Hippocampal formation (tissue), 2 donors: ENCODE measurements at places on chromosomes 5 and 9.

DNA sequence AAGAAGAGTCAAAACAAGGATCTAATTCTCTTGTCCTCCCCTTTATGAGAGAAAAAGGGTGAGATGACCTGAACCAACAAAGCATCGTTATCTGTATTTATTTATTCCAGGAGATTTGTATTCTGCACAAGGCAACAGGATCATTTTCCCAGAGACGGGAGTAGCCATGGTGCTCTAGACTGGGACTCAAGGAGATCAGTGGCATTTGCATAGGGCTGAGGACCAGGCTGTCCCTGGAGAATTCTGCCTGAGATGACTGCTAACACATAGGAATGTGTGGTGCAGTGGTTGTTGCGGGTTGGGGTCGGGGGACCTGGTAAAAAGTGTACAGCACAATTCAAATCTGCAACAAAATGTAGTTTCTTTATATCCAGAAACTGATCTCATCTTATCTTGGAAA, 22.3 kb upstream of the ZNF474 start:
- DNase-seq, result no peak

- DNase-seq, result no peak
Measured at GRCh38 chr9:6852243-6852963, 94.6 kb downstream of the KDM4C start.

GRCh38 chr5:143182901-143183820, 220.3 kb downstream of the NR3C1 start:
- DNase-seq, result no peak

DNA sequence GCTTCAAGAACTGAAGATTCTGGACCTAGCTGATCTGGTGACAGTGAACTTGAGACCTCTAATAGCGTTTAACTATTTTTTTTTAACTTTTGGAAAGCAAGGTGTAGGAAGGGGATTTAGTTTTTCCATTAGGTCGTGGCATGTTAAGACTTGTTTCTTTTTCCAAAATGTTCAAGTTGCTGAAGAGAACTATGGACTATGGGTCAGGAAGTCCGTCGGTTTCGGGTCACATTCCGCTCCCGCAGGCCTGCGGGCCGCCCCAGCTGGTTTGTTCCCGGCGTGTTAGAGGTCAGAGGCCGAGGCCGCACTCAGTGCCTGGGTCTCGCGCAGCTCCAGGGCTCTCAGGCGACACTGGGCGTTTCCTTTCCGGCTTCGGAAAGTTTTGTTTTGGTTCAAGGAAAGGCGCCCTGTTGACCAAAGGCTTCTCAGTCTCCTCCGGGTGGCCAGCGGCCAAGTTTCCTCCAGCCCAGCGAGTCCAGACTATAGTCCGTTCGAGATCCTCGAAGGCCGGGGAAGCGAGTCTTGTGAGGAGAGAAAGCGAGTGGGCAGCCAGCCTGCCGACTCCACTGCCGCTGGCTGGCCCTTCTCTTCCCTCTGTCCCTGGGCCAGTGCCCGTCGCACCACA, 586 bp upstream of the FCHO2 start:
- no peak for DNase-seq

DNA sequence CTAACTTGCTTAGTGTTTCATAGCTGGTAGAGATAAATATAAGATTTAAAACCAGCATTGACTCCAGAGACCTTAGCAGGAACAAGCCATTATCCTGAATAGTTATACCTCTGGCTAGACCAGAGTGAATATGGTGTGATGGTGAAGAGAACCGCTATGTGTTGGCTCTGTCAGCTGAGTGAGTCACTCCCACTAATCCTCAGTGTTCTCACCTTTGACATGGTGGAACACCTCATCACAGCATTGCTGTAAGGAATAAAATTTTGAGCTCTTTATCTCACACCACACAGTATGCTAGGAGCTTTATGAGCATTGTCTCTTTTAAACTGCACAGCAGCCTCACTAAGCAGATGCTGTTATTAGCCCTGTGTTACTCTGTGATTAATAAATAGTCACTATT, 90.7 kb upstream of the DHFR start:
- DNase-seq, result no peak

DNA sequence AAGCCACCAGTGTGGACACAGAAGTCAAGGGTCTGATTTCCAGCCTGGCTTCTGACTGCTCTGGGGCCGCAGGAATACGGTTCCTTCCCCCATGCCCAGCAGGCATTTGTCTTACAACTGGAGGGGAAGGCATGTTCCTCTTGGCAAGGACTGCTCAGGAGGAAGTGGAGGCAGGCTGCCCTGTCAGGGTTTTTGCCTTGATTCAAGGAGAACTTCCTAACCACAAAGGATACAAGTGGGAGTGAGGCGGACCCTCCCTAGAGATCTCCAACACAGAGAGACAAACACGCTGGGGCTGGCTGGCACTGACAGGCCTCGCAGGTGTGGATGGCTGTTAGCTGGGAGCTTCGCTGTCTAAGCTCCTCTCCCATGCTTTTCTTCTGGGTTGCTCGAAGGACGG, 19.1 kb downstream of the TGFBI start:
- no peak for DNase-seq

- no peak for DNase-seq
Measured at GRCh38 chr5:176817369-176817840, 7.0 kb downstream of the UNC5A start.

- DNase-seq, result no peak
Measured at GRCh38 chr5:59833448-59833847, 60.1 kb downstream of the PDE4D start.

GRCh38 chr5:79109527-79110492, 1.8 kb upstream of the BHMT start:
- DNase-seq, result no peak

DNA sequence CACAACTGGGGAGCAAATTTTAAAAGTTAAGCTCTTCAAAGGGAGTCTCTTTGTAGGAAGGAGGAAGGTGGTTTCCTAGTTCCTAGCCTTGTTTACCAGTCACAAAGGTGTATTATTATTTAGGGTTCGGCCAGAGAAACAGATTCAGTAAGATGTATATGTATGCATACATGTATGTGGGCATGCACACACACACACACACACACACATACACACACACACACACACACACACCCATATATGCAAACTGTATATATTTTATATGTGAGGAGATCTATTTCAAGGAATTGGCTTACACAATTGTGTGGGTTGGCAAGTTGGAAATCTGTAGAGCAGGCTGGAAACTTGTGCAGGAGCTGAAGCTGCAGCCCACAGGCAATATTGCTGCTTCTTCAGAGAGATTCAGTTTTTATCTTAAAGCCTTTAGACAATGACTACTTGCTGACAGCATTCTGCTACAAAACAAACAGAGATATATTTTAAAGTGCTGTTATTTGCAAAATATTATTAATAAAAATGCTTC, 75.3 kb upstream of the DNAH5 start:
- no peak for DNase-seq

DNA sequence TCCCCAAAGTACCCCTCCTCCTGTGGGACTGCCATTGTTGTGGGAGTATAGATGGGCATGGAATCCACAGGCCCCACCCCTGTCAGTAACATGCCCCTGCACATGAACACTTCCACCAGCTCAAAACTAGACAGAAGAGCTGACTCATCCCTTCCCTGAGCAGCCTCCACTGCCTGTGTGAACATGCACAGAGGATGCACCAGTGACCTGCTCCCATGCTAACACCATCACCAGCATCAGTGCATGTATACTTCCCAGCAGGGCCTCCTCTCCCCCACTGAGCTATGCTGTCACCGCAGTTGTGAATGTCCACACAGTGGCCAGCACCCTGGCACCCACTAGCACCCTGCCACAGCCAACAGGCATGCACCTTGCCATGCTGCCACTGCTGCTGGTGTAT, 939.8 kb downstream of the EFNA5 start:
- DNase-seq, result no peak

DNA sequence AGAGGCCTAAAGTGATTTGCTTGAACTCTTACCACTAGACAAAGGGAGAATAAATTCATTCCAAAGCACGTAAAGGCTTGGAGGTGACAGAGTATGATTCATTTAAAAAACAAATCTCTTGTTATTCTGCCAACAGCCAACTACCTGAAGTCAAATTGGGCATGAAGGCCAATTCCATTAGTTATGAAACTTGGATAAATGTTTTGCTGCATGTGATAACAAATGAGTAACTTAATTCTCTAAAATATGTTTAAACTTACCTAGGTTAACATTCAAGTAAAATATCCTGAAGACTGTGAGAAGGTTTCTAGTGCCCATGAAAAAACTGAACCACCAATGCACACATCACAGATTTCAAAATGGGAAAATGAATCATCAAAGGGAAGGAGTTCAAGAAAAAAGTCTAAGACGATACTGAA, 120.1 kb upstream of the TSLP start:
- DNase-seq, result no peak

DNA sequence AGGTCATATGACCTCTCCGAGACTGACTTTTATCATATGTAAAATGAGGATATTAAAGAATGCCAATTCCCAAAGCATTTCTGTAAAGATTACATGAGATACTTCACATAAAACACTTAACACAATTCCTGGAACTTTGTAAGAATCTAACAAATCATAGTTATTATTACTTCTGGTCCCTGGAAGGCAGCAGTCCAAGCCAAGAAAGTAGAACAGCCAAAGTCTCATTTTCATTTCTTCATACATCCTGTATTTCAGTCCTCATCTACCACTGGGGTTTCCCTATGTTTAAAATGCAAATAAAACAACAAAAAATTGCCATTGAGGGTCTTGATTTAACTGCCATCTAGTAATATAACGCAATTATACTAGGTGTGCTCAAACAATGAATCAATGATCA, 179.5 kb downstream of the MARCHF11 start:
- no peak for DNase-seq

GRCh38 chr9:119291554-119291953, 77.7 kb downstream of the BRINP1 start:
- no peak for DNase-seq

DNA sequence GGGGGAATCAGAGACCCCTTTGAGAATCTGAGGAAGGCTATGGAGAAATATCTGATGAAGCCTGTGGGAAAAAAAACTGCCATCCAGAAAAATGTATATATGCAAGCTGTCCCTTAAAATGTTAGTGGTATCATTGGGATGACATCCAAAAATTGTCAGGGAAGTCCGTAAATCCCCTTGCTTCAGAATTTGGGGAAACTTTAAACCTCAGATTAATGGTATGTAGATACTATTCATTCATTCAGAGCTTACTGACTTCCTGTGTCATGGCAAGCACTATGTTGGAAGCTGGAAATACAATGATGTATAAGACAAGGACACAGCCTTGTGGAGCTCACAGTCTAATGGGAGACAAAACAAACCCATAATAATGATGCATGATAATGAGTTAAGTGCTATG, 10.9 kb upstream of the MOB3B start:
- DNase-seq, result no peak

GRCh38 chr5:61019642-61020041, 74.6 kb downstream of the NDUFAF2 start:
- no peak for DNase-seq

- no peak for DNase-seq
Measured at GRCh38 chr9:117400171-117400570, 14.7 kb downstream of the ASTN2 start.

- DNase-seq, result no peak
Measured at GRCh38 chr9:35193762-35194161, 32.0 kb downstream of the UNC13B start.
